Heart right ventricle (tissue), 16 donors: ENCODE measurements at places on chromosomes 13 and 19. TPM values are rescaled to one million over a fixed set of nuclear protein-coding genes. Genes with fewer than 3 reads are reported as not detected.
A peak's percentile ranks its signal among the peaks of the same experiment; 100 is the strongest.

GRCh38 chr13:45370922-45371406 is 30.0 kb upstream of the TPT1 start:
- peak; percentile 73 for DNase-seq

- DNase-seq = no peak
Measured at GRCh38 chr13:37385248-37385647, 213.3 kb downstream of the POSTN start.

- no peak for DNase-seq
Measured at GRCh38 chr13:29481603-29482002, 113.9 kb downstream of the SLC7A1 start.

DNA sequence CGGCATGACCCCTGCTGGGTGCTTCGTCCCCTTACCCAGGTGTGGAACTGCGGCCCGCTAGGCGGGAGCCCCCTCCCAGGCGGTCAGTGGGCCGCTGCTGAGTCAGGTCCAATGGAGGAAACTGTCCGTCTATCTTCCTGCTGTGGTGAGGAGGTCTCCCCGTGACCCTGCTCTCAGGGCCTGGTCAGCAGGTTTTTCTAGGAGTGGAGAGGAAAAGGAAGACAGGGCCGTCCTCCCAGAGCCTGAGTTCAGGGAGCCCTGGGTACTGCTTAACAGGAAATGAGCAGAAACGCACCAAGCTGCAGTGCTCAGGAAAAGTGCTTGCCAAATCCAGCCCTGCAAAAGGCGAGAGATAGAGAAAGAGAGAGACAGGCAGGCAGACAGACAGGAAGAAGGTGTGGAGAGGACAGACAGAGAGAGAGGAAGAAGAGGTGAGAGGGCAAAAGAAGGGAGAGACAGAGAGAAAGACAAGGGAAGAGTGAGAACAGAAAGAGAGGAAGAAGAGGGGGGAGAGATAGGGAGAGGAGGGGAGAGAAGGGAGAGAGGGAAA is 10.3 kb downstream of the SH3GL1 start:
- peak; percentile 60 for DNase-seq

- DNase-seq = no peak
Measured at GRCh38 chr13:78129359-78129758, 210.7 kb upstream of the EDNRB start.

Gene GRK1
- 0.09 TPM for total RNA-seq

- no peak for DNase-seq
Measured at GRCh38 chr13:76934671-76935070, 13.6 kb upstream of the ACOD1 start.

- DNase-seq = no peak
Measured at GRCh38 chr19:3980353-3981251, 4.7 kb downstream of the EEF2 start.
